Activated CD8-positive, alpha-beta T cell treated with anti-CD3 and anti-CD28 coated beads for 36 hours (primary cell): ENCODE measurements at places on chromosomes 11 and 22. TPM values are rescaled to one million over a fixed set of nuclear protein-coding genes. Genes with fewer than 3 reads are reported as not detected.

MMP7 gene
- not detected for total RNA-seq

GAS2 gene
- total RNA-seq, result 2.6 TPM

DNA sequence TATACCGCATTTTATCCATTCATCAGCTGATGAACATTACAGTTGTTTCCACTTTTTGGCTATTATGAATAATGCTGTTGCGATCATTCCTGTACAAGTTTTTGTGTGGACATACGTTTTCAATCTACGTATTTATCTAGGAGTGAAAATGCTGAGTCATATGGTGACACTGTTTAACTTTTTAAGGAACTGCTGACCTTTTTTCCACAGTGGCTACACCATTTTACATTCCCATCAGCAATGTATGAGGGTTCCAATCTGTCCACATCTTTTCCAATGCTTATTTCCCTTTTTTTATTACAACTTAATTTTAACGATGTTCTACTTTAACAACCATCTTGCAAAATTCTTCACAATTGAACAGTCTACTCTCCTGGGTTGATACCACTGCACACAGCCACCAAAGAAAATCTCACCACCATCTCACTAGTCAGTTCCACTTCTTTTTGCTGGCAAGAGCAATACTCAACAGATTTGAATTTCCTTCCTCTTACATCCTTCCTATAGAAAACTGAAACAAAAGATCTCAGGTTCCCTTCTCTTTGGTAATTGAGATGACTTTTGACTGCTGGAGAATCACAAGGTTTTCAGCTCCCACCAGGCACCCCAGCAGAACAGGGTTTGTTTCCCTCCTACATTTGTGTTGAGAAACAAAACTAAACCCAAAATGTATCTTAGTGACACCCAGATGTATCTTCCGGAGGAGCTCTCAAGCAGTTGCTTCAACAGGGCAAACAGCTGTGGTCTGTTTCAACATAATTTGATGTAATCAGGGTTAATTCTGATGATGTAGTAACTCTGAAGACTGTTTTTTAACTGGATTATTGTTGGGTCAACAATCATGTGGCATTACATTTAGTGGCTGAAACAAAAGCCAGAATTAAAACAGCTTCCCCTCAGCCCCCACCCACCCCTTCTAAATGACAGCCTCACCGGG lies 7.0 kb upstream of the GAB2 start:
- DNase-seq, result no peak

- peak; percentile 80 for DNase-seq
Measured at GRCh38 chr11:119356349-119357031, 10.0 kb upstream of the MFRP start.

DNA sequence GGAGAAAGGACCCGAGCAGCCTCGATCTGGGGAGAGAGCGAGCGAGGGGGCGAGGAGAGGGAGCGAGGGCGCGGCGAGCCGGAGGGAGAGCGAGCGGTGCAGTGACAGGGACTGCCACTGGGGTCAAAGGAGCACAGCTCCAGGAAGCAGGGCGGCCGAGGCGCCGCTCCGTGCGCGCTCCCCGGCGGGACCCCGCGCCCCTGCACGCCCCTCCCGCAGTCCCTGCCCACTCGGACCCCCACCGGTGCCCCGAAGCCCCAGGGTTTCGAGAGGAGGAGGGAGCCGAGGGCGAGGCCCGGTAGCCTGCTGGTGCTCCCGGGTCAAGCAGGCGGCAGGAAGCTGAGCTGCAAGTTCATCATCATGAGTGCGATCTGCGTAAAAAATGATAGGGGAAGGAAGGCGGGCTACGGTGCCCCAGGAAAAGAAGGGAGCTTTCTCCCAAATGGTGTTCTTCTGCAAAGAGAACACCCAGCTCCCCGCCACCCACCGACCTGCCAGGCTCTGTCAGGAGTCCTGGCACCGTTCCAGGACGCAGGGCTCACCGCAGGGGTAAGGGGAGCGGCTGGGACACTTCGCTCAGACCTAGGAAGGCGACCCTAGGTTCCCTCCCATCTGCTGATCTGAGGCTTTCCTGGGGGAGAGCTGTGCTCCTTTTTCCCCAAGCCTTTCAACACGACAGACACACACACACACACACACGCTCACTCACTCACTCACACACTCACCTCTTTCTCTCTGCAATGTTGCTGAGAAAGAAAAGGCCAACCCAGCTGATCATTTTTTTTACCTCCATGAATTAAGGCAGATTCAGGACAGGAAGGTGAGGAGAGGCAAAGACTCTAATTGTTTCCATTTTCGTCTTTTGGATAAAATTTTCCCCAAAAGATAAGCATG lies at the start of gene MPPED2:
TSS of gene MPPED2 (minus strand) at position 103 of the 894 bp plus-strand sequence. CDS start 5,980 bp downstream, outside the sequence.
- peak; percentile 40 for DNase-seq

- DNase-seq, result no peak
Measured at GRCh38 chr11:26297189-26297975, 34.5 kb upstream of the ANO3 start.

DNA sequence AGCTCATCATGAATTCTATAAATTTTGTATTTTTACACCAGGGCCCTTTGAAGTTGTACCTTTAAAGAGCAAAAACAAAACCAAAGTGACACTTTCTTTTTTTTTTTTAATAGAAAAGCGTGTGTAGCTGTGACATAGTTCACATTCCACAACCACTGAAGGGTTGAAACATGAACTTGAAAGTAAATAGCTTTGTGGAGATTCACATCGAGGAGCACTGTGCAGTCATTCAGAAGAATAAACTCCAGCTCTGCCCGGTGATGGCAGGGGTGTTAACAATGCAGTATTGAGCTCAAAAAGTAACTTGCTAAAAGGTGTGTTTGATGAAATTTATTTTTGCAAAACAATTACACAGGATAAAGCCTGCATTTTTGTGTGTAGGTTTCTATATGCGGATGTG lies 1166.2 kb downstream of the TBC1D22A start:
- DNase-seq, result no peak
